ENCODE measurements at places on chromosomes 2 and 18.

DNA sequence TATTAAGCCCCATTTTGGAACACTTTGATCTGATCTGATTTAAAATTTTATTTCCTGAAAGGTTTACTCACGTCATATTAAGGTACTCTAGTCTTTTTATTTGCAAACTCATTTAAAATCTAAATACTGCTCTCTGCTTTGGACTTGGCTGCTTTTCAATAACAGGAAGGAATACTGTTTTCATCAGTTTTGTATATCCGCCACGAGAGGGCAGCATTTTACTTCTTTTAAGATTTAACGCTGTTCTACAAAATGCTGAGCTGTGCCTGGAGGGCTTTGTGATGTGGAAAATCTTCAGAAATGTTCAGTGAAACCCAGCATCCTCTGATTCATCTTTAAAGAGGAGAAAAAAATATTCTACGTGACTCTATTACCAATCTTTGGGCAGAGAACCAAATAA lies 37.5 kb upstream of the SLC38A11 start:
- peak; percentile 72 for DNase-seq

- no peak for DNase-seq
Observed at GRCh38 chr2:6852195-6852594, 13.5 kb downstream of the CMPK2 start.

GRCh38 chr2:7180638-7181370 lies 263.6 kb downstream of the RNF144A start:
- DNase-seq, result no peak

DNA sequence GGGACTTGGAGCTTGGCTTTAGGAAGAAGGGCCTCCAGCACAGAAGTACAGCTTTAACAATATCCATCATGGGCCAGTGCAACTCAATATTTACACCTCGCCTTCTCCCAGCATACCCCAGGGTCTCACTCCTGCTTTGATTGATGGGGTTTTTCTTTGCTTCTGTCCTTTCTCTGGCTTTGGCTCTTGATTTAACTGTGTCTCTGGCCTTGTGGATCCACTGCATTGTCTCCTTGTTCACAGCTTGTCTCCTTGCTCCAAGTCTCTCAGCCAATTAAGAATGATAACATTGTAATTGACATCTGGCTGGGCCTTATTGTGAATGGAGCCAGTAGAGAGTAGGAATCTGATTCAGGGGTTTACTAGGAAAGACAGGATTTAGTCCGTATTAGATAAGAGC lies 1019.5 kb downstream of the TMEM182 start:
- DNase-seq, result no peak

GRCh38 chr2:51084750-51085149 lies 52.8 kb upstream of the NRXN1 start:
- DNase-seq, result no peak

GRCh38 chr2:15058015-15058720 lies 425.7 kb downstream of the LRATD1 start:
- DNase-seq, result no peak

DNA sequence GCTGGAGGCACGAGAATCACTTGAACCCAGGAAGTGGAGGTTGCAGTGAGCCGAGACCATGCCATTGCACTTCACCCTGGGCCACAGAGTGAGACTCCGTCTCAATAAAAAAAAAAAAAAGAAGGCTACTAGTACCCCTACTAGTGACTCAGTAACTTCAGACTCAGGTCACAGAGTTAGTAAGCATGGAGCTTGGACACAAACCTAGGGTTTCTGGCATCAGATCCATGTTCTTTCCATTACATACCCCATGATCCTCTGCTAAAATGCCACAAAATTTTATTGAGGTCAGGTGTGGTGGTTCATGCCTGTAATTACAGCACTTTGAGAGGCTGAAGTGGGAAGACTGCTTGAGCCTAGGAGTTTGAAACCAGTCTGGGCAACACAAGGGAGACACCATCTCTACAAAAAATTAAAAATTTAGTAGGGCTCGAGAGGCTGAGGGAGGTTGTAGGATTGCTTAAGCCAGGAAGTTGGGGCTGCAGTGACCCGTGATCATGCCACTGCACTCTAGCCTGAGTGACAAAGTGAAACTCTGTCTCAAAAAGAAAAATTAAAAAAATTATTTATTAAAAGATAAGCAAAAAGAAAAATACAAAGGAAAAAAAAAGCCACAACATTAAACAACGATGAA lies 45.1 kb downstream of the DHX57 start:
- DNase-seq, result no peak

GRCh38 chr18:76384114-76384790 lies 110.8 kb downstream of the ZNF516 start:
- DNase-seq, result no peak

- no peak for DNase-seq
Observed at GRCh38 chr18:61597316-61597715, 264.1 kb downstream of the CDH20 start.

- DNase-seq, result no peak
Observed at GRCh38 chr2:68569604-68570003, 73.8 kb upstream of the PROKR1 start.

DNA sequence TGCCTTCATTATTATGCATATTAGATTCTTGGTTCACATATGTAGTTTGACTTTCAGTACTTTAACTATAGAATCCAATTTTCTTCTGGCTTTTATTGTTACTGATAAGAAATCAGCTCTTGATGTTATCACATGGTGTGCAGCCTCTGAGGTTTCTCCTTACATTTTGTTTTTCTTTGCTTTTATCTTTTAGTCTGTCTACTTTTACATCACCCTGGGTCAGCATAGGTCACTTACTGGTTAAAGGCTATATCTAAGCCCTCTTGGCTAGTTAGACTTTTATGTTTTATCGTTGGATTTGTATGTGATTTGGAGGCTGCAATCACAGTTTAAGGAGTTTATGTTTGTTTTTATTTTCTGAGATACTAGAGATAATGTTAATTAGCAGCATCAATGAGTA lies 187.2 kb upstream of the NOL4 start:
- DNase-seq, result no peak

GRCh38 chr2:222381566-222381965 lies 42.8 kb upstream of the SGPP2 start:
- no peak for DNase-seq

DNA sequence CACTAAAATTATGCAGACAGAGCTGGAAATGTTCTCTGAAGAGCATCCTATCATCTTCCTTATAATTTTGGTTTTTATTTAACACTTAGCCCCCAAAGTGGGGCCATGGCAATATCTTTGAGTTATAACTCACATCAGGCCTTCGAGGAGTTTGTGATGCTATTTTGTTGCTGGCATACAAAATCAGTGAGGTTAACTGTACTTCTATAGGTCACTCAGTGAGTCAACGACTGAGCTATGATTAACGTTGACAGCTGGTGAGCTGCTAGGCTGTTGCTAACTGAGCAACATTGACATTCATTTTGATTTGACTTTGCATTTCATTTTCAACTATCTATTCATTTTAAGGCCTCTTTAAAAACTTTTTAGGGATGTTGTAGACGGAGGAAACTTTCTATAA lies 50.0 kb downstream of the GPD2 start:
- no peak for DNase-seq

DNA sequence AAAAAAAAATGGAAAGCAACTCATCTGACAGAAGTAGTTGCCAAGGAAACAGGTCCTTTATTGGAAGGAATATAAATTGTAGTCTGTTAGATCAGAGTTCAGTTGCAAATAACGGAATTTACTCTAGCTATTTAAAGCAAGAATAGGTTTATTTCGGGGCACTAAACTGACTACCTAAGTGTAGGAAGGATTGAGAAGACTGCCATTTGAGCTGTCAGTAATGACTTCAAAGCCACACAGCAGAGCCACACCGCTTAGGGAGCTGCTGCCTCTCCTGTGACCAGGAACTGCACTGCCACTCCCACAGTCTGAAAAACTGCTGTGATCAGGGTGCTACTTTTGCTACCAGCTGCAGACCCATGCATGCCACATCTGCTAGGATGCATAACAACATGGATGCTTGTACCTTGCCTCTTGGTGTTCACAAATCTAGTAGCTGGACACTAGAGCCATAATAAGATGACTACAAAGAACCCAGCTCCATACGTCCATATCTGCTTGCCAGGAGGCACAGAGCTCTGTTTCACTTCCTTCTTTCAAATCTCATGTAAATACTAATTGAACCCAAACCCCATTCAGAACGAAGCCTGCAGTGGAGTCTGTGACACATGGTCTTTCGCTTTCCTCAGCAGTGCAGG lies 2.2 kb downstream of the DSG2 start:
- DNase-seq, result no peak

DNA sequence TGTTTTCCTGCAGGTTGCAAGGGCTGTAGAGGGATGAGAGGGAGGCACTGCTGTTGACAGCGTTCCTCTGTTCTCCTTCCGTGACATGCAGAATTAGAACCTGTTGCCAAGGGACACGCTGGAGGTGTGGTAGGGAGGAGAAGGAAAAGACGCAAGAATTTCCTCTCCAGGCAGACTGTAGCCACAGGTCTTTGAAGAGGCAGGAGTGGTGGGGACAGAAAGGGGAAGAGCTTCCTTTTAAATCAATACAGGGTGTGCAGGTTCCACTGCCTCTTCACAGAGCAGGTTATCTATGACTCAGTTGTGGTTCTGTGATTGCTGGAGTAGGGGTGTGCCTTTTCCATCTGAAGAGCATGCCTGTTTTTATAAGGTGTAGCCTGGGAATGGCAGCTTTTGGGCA lies 133.0 kb downstream of the WDSUB1 start:
- DNase-seq, result no peak

DNA sequence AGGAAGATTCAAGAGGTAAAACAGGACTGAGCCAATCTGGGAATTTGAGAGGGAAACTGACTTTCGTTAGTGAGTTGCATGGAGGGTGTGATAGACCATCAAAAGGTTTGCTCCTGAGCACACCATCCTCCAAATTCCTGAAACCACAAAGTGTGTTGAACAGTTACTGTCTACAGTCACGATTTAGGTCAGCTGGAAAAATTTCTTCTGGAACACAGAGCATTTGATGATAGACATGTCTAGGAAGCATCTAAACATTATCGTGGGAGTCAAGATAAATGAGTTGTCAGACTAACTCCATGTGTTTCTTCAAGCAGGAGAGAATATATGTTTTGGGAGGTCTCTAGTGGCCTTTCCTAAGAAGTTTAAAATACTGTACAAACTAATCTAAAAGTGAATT lies 449.4 kb upstream of the SLC14A2 start:
- DNase-seq, result no peak

GRCh38 chr2:216033403-216033802 lies 20.1 kb upstream of the MREG start:
- DNase-seq, result no peak

DNA sequence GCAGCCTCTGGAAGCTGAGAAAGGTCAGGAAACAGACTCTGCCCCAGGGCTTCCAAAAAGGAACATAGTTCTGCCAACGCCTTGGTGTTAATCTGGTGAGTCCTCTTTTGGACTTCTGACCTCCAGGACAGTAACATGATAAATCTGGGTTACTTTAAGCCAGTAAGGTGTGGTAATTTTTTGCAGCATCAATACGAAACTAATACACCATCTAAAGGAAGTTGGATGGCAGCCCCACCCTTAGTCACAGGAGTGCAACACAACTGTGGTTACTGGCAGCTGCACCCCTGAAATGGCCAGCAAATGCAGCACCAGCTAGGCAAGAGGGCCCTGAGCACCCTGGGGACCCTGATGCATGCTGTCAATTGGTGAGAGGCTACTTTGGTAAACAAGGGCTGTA lies 25.8 kb downstream of the CREG2 start:
- DNase-seq, result no peak

DNA sequence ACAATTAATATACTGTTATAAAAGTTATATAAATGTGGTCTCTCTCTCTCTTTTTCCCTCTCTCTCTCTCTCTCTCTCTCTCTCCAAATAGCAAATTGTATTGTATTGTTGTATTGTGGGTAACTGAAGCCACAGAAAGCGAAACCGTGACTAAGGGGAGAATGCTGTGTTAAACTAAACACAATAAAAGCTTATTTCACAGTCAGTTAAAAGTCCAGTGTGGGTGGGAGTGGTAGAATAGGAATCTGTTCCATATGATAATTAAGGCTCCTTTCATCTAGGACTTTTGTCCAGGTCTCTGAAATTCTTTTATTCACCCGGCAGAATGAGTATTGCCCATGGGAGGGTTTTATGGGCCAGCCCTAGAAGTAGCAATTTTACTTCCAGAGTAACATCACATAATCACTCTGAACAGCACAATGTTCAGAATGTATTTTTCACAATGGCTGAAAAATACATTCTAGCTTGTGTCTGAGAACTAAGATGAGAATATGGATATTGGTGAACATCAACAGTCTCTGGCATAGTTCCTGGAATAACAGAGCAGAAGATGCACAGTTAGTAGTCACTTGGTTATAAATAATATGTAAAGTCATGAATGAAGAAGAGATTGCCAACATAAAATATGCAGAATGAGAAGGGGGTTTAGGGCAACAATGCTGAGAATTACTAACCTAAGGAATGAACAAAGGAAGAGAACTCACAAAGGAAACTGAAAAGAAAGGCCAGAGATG lies 399.1 kb downstream of the PLCL1 start:
- DNase-seq, result no peak

DNA sequence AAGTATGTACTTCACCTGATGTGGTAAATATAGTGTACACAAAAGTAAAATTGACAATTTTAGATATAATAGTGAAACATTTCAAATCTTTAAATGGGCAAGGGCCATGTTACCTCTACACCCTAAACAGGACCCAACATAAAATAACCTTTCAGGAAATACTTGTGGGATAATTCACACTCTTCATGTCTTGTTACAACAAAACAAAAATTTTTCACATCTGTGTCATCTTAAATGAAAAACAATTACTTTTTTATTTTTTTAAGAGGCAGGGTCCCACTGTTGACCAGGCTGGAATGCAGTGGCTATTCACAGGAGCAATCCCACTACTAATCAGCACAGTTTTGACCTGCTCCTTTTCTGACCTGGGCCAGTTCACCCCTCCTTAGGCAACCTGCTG lies 42.1 kb downstream of the SRBD1 start:
- DNase-seq, result no peak

GRCh38 chr2:190707726-190708125 lies 58.8 kb downstream of the NAB1 start:
- no peak for DNase-seq

GRCh38 chr2:188199716-188200128 lies 92.0 kb upstream of the GULP1 start:
- peak; percentile 82 for DNase-seq

DNA sequence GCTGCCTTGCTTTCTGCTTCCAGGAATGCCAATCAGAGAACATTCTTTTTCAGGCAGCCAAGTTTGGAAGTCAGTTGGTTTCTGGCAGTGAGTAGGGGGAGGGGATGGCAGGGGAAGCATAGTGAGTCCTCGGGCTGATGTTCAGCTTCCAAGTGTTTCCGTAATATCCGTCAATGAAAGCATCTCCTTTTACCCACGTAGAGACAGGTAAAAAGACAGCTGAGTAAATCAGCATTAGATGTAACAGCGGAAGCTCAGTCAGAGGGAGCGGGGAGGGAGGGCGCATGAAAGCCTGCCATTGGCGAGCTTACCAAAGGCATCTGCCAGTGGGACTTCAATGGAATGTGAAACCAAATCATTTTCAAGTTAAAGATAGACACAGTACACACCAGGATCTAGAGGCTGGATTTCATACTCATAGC lies 117.1 kb upstream of the DTNA start:
- DNase-seq, result no peak

GRCh38 chr2:30422444-30423040 lies 24.5 kb upstream of the LCLAT1 start:
- no peak for DNase-seq

- DNase-seq, result no peak
Observed at GRCh38 chr2:177264209-177264692, 276 bp downstream of the NFE2L2 start.

GRCh38 chr18:67766930-67767329 lies 250.4 kb upstream of the DSEL start:
- peak; percentile 36 for DNase-seq

- no peak for DNase-seq
Observed at GRCh38 chr2:150403457-150403856, 84.0 kb downstream of the RND3 start.

GRCh38 chr2:19748073-19748375 lies 153.8 kb downstream of the TTC32 start:
- DNase-seq, result no peak
